Psoas muscle (tissue), 8 donors: ENCODE measurements at places on chromosomes 2 and 18. TPM values are rescaled to one million over a fixed set of nuclear protein-coding genes. Genes with fewer than 3 reads are reported as not detected.

The TSGA10 gene
- 3.7 TPM for total RNA-seq

The ASB18 gene
- 9.3 TPM for total RNA-seq

The APCDD1 gene
- total RNA-seq = 1.4 TPM

The ELOA2 gene
- not detected for total RNA-seq

The CNPPD1 gene
- 68.4 TPM for total RNA-seq

The MAIP1 gene
- 22.8 TPM for total RNA-seq

The GCG gene
- total RNA-seq = not detected

The SERPINB11 gene
- total RNA-seq = not detected

The ARL5A gene
- 42.5 TPM for total RNA-seq

The C2orf15 gene
- not detected for total RNA-seq

- no peak for DNase-seq
Observed at GRCh38 chr2:54966165-54966832, 84.0 kb downstream of the RTN4 start.

GRCh38 chr2:85600951-85601770, 1.3 kb downstream of the TMEM150A start:
- no peak for DNase-seq

DNA sequence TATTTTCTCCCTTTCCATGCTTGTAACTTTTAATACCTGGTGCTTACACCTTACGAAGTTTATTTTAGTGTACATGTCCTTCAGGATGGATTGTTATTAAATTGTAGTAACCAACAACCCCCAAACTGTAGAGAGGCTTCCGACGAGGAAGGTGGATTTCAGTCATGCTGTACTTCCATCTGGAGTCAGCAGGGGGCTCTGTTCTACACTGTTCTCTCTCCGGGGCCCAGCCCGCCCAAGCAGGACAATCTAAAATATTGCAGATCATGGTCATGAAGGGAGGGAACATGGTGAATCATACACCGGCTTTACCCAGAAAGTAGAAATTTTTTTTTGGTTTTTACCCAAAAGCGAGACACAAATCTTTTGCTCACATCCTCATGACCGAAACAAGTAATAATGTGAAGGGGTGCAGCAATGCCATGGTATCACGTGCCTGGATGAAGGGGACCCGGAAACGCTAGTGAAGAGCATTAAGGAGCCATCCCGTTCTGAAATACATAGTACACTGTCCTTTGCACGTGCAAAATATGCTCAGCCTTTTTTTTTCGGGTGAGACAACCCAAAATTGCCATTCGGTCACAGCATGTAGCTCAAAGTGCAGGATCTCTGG, 884.8 kb downstream of the EPHA4 start:
- DNase-seq = peak; percentile 73

- peak; percentile 34 for DNase-seq
Observed at GRCh38 chr2:240789501-240790369, 30.3 kb downstream of the KIF1A start.

GRCh38 chr2:36462311-36462935, 106.8 kb downstream of the CRIM1 start:
- no peak for DNase-seq

DNA sequence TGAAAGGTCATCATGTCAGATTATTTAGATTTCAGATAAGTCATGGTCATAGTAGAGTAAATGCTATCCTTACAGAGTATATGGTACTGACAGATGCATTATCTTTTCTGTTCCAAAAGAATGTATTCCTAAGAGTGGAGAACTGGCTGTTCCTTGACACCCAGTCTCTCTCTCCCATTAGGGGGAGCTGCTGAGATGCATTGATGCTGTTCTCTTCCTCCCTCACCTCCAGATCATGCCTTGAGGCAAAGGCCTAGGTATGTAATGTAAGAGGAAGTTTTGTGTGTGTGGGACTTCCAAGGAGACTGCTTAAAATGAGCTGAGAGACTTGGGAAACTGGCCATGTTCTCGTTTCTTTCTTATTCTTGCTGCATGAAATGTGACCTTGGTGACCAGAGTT, 979.5 kb upstream of the CELF4 start:
- no peak for DNase-seq

GRCh38 chr2:60002183-60002867, 551.1 kb downstream of the BCL11A start:
- DNase-seq = no peak

GRCh38 chr2:203869223-203870042, 1.9 kb downstream of the CTLA4 start:
- DNase-seq = no peak

DNA sequence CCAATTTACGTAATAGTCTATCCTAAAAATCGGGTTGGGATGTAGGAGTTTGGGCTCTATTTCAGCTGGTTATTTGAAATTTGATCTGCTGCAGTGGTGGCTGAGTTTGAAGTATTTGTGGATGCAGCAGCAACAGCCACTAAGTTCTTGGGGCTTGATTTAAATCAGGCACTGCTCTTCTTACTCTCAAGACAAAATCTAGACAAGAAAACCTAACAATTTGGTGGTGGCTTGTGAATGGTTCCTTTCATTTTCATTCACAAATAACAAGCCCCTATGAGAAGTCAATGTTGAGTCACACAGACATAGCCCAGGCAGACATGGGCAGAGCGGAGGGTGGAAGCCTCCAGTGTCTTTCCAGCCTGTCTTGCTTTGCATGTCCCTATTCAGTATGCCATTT, 199.3 kb downstream of the LTBP1 start:
- no peak for DNase-seq

- DNase-seq = no peak
Observed at GRCh38 chr18:23321996-23322395, 131.1 kb upstream of the RIOK3 start.

- no peak for DNase-seq
Observed at GRCh38 chr2:211114826-211115455, 558.5 kb downstream of the CPS1 start.

DNA sequence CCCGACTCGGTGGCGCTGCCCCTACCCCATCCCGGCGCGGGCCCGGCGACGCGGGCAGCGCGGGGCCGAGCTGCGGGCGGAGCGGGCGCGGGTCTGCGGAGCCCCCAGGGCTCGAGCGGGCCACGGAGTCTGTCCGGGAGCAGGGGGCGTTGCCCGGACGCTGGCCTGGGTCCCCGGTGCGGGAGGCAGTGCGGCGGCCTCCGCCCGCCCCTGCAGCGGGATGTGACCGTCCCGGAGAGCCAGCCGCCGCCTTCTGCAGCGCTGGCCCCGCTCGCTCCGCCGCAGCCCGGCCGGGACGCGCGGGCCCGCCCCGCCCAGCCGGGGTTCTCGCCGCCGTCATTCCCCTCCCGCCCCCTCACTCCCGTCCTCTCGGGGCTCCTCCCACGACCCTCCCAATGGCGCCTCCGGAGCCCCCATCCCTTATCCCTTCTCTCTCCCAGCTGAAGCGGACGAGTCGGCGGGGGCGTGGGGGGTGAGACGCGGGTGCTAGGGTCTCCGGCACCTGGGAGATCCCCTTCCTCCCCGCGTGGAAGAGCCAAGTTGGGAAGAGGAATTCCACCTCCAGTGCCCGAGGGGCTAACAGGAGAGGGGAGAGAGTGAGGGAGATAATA, at the start of gene FNDC4:
FNDC4 (minus strand) TSS at position 257 of the 611 bp plus-strand sequence. CDS start 521 bp downstream, outside the sequence.
- peak; percentile 54 for DNase-seq

- DNase-seq = no peak
Observed at GRCh38 chr2:60154142-60154541, 399.3 kb downstream of the BCL11A start.

DNA sequence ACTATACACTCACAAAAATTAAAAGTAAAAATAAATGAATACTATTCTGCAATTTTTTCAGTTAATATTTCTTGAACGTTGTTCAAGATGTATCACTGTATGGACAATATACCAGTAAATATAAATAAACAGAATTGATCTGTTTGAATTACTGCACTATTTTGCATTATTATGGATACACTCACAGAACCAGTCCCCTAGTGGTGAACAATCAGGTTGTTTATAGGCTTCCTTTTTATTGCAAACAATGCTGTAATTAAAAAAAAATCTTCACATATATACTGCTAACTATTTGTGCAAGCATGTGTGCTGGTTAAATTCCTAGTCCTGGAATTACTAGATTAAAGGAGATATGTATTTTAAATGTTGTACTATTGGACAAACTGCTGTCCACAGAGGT, 306.0 kb downstream of the FBXO15 start:
- no peak for DNase-seq

GRCh38 chr2:183024339-183025095, 13.7 kb downstream of the NCKAP1 start:
- no peak for DNase-seq
